ENCODE measurements at places on chromosomes 3 and 15. TPM values are rescaled to one million over a fixed set of nuclear protein-coding genes. Genes with fewer than 3 reads are reported as not detected.

The TUBGCP5 gene
- 28.8 TPM for total RNA-seq

The KLF15 gene
- 6.7 TPM for total RNA-seq

The CHRD gene
- 6.0 TPM for total RNA-seq

The FAH gene
- 9.2 TPM for total RNA-seq

The SLC12A8 gene
- 5.8 TPM for total RNA-seq

The PRICKLE2 gene
- total RNA-seq = 69.9 TPM
